ENCODE measurements at places on chromosomes 5 and 9. TPM values are rescaled to one million over a fixed set of nuclear protein-coding genes. Genes with fewer than 3 reads are reported as not detected.

The PCDHB8 gene
- 1.7 TPM for total RNA-seq

The PFN3 gene
- total RNA-seq: not detected

The SPATA31C1 gene
- total RNA-seq: not detected

The OR13J1 gene
- total RNA-seq: not detected

The MTX3 gene
- 25.4 TPM for total RNA-seq

The RGS7BP gene
- total RNA-seq: 7.5 TPM

- no peak for DNase-seq
Measured at GRCh38 chr9:121717141-121717991, 65.9 kb downstream of the DAB2IP start.

DNA sequence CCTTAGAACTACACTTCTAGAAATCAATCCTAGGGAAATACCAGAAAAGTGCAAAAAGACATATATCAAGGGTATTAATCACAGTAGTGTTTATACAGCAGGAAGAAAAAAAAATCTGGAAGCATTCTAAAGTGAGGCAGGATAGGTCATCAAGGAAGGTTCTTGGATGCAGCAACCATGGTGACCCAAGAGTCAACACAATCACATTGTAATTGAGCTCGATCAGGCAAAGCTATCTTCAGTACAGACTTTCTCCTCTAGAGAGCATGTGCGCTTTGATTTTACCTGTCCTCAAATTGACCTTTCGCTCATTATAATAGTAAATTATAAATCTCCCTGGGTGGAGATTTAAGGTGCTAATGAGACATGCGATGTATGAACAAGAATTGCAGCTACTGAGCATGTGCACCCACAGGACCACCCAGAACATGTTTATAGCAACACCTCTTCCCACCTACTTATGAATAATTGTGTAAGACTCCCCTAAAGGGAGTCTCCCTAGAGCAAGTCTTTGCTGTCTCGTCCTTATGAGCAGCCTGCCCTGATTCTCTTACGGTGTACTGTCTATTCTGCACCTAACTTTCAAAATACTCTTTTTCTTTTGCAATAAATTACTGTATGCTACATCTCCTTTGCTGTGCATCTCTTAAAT lies 297.7 kb downstream of the ATPSCKMT start:
- no peak for DNase-seq

DNA sequence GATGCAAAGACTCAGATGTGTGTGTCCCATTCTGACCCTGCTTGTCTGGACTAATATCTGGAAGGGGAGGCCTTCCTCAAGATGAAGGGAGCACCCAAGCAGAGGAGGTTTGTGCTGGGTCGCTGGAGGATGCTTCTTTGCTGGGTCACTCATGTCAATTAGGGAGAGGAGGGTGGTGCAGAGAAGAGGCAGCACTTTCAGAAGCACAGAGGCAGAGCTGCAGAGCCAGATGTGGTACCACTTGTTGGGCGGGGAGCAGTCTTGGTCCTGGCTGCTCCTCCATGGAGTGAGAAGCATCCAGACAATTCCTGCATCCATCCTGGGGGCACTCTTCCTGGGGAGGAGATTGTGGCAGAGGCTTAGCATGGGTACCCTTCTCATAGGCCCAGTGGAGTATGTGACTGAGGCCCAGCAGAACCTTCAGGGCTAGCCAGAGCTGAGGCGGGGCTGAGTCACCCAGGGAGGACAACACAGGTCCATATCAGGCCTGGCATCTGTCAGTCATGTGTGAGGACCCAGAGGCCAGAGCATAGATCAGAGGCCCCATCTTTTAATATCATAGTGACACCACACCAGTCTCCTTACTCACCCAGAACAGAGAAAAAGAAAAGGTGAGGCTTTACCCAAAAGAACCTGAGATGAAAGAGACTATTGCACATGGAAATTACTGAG lies 59.8 kb downstream of the TNFSF15 start:
- DNase-seq: no peak

GRCh38 chr5:6355294-6355693 lies 23.1 kb downstream of the MED10 start:
- DNase-seq: no peak

DNA sequence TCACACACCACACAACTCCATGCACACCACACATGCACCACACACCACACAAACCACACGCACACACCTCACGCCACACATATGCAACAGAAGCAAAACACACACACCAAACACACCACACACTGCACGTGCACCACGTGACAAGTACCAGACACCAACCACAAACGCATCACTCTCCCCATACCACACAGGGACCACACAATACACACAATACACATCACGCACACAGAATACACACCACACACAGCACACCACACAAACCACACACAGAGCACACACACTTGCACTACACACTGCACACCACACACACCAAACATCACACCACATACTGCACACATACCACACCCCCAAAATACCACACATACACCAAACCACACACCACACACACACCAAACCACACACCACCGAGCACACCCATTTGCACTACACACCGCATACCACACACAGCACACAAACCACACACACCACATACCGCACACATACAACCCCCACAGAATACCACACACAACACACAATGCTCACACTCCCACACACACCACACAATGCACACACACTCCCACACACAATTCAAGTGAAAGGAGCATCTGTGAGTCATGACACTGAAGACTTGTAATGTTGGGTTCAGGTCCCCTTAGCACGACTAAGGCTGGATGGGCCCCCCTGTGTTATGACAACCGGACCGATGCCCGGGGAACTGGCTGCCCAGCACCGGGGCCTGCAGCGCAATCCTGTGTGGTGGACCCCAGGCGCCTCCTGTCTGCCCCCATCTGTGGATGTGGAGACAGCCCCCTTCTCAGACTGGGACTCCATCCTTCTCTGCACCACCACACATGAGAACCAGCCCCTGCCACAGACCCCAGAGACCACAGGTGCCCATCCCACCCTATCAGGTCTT lies 6.0 kb upstream of the ZDHHC11 start:
- DNase-seq: no peak

GRCh38 chr9:76462126-76462525 lies 3.1 kb downstream of the GCNT1 start:
- no peak for DNase-seq

GRCh38 chr5:172636279-172637050 lies 4.6 kb upstream of the NEURL1B start:
- no peak for DNase-seq

DNA sequence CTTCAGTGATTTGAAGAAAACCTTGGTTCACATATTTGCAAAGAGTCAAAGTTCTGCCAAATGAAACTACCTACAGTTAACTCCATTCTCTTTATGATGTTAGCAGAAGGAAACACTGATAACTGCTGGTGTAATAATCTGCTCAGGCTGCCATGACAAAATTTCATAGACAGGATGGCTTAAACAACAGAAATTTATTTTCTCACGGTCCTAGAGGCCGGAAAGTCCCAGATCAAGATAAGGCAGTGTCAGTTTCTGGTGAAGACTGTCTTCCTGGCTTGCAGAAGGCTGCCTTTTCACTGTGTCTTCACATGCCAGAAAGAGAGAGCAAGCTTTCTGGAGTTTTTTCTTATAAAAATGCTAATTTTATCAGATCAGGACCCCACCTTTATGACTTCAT lies 102.4 kb upstream of the PARP8 start:
- DNase-seq: no peak

GRCh38 chr5:144644317-144644716 lies 473.6 kb downstream of the KCTD16 start:
- no peak for DNase-seq

DNA sequence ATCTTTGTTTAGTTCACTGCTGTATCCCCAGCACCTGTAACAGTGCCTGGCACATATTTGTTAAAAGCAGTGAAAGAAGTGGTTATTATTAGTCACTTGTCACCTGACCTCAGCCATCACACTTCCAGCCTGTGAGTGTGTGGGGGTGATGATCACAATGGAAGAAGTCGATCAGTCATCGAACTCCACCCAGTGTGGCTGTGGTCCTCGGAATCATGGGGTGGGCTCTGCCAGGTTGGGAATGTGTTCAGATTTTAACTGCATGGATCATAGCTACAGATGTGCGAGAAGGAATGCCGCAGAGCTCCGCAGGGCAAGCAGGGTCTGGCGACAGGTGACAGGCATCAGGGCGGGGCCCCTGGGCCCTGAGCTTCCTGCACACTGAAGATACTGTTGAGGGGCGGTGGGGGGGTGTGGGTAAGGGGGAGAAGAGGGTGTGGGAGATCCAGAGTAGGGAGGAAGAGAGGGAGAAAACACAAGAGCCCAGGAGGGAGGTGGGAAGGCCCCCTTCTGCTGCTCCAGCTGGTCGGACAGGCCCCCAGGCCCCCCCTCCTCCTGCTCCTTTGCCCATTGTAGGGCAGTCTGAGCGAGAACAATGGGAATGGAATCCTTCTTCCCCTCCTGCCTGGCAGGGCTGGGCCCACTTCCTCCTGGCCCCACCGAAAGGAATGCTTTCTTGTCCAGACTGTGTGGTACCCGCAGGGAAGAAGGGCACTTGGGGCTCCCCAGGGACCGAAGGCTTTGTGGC lies 89.6 kb downstream of the SPRY4 start:
- DNase-seq: no peak

DNA sequence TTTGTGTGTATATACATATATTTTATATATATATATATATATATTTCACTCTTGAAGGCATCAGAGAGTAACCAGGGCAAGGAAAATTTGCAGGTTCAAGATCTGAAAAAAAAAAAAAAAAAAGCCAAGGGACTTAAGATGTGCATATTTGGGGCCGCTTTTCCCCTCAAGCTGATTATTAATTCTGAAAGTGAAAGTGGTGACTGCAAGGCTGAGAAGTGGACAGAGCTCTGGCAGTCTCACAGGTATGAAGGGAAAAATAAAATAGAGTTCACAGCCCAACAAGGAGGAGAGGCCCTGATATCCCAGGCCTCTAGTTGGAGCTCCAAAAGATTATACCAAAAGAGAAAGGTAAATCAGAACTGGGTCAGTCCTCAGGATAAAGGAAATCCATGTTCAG lies 234.4 kb upstream of the GAS1 start:
- DNase-seq: no peak

- peak; percentile 54 for DNase-seq
Measured at GRCh38 chr9:34590381-34591247, 1.1 kb upstream of the CNTFR start.

- no peak for DNase-seq
Measured at GRCh38 chr9:6923086-6923485, 165.3 kb downstream of the KDM4C start.

GRCh38 chr5:111066261-111066938 lies 5.1 kb upstream of the TSLP start:
- DNase-seq: no peak

DNA sequence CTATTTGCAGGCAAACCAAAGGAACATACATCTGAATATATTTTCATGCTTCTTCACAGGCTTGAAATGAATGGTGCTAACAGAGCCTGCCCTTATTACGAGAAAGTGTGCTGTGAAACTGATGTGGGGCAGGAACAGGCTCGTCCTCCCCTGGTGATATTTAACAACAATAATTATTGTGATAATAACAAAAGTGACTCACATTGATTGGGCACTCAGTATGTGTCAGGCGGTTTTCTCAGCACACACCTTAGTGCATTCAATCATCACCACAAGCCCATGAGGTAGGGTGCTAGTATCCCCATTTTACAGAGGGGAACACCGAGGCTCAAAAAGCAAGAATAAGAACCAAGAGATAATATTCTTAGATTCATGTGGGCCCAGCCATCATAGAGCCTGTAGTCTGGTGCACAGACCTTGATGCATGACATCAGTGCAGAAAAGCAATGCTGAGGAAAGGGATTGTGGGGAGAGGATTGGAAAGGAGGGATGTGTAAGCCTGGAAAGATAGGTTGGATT lies 18.1 kb upstream of the BOD1 start:
- no peak for DNase-seq

GRCh38 chr5:61440086-61440485 lies 108.0 kb downstream of the ZSWIM6 start:
- DNase-seq: no peak

DNA sequence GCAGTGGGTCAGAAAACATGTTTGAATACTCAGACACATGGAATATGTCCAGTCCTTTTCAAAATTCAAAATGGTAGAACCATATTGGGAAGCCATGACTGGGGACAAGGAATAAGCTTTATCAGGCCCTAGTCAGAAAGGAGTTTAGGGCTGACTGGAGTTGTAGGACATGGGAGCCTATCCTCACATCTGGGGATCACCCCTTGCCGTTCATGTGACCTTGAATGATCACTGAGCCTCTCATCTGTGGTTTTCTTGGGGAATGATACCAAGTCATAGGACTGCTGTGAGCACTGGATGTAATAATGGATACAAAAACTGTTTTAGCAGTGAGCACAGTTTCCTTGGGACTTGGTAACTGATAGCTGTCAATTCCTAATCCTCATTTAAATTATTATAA lies 84.7 kb downstream of the IQGAP2 start:
- DNase-seq: no peak

GRCh38 chr9:109316207-109316640 lies 4.6 kb downstream of the EPB41L4B start:
- peak; percentile 83 for DNase-seq

- DNase-seq: no peak
Measured at GRCh38 chr9:16688814-16689213, 181.7 kb downstream of the BNC2 start.

DNA sequence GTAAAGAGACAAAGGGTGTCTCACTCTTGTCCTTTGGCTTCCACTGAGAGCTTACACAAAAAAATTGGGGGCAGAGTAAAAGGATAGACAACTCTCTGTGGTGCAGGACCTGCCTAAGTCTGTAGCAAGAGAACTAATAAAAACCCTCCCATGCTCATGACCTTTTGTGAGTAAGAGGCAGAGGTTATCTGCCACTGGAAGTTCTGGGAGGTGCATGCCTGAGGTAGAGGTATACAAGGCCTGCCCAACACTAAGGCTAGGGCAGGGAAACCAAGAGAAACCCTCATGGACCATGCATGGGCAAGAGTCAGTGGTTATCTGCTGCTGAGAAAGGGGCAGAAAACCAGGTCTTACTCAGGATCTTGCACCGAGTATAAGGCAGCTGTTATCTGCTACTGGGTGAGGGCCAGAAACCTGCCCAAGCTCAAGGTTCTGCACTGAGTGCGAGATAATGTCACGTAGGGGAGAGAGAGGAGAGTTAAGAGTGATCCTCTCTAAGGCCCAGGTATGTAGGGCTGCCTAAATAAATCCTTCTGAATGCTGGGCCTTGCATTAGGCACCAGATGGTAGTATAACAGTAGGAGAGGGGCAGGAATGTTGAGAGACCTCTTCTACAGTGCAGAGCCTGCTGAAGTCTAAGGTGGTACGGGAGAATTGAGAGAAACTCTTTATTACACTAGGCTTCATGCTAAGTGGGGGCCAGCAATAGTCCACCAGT lies 143.4 kb downstream of the MACROH2A1 start:
- no peak for DNase-seq
